Brain pericyte (primary cell): ENCODE measurements at places on chromosomes 3 and 15.

- DNase-seq: no peak
Observed at GRCh38 chr3:82376883-82377282, 615.4 kb upstream of the GBE1 start.

- DNase-seq: no peak
Observed at GRCh38 chr15:78280319-78281072, 16.1 kb downstream of the DNAJA4 start.

- no peak for DNase-seq
Observed at GRCh38 chr3:21942328-21942727, 191.3 kb upstream of the ZNF385D start.

GRCh38 chr15:51093839-51094605, 684 bp downstream of the TNFAIP8L3 start:
- no peak for DNase-seq

DNA sequence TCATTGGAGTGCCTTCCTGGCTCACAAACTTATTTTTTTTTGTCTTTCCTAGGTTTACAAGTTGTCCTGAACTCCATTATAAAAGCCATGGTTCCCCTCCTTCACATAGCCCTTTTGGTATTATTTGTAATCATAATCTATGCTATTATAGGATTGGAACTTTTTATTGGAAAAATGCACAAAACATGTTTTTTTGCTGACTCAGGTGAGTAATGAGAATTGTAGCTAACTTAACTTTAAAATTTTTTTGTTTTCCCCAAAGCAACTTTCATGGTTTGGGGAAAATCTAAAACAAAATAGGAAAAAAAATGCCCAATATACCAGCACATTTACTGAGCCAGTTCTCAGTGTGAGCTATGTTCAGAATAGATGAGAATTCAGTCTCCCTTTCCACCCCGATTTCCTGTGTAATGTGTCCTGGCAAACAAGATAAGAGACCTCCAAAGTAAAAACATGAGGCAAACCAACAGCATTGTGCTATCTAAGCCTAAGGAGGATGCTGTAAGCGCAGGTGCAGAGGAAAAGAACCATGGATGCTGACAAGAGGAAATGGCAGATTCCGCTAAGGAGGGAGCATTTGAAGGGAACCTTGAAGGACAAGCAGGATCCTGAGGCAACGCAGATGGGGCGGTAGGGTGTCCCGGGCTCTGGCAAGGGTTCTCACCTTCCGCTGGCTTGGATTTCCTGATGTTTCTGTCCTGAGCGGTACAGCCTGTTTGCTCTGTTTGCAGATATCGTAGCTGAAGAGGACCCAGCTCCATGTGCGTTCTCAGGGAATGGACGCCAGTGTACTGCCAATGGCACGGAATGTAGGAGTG, 171.4 kb downstream of the CACNA1D start:
- no peak for DNase-seq

- DNase-seq: no peak
Observed at GRCh38 chr3:122930063-122930997, 97.2 kb downstream of the SEMA5B start.

GRCh38 chr15:80970018-80970657, 19.5 kb downstream of the MESD start:
- no peak for DNase-seq

DNA sequence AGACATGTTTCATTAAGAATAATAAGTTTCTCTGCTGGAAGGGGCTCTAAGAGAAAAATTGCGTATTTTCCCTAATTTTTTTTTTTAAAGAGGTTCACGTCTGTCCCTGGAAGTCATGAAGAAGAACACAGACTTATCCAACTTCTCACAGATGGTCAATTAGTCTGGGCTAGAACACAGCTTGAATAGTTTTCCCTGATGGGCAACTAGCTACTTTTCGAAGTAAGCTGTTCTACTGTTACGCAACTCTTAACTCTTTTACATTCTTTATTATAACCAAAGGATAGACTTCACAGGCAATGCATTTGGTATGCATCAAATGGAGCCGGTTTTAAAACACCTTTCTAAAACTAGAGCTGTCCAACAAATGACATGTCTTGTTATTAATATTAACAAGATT, 144.2 kb upstream of the TNIK start:
- DNase-seq: no peak

DNA sequence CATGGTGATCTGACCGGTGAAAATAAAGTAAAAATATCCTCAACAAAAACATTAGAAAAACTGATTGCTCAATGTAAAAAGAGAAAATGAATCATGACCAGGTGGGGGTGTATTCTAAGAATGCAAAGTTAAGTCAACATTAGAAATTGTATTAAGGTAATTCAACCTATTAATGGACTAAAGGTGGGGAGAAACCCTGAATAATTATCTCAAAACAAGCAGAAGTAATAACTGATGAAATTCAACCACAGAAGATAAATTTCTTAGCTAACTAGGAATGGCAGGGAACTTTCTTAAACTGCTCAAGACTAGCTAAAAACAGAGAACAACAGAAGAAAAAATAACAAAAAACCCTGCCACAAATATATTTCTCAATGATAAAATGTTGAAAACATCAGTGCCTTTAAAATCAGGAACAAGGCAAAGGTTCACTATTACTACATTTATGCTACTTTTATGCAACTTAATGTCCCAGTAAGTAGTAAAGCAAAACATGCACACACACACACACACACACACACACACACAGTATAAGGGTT, 204.4 kb upstream of the THBS1 start:
- no peak for DNase-seq

GRCh38 chr3:141646760-141647561, 91.1 kb upstream of the RNF7 start:
- no peak for DNase-seq

DNA sequence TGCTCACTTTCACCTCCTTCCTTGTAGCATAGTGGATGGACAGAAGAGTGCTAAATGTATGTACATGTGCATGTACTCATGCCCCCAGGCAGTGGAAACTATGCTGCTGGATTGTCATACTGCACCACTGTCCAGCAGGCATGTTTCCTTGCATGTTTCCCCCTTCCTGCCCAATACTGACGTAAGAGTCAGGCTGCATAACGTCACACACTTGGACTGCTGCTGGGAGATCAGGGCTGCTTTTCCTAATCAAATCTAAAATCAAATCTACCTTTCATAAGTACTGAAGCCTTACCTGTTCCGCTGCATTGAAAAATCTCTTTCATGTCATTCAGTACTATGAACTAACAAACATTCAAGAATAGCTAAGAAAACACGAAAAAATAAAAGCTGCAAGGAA, 67.9 kb upstream of the ROBO1 start:
- no peak for DNase-seq

GRCh38 chr3:23548706-23549105, 257.0 kb upstream of the UBE2E1 start:
- DNase-seq: no peak

GRCh38 chr3:169362301-169362700, 301.2 kb downstream of the MECOM start:
- no peak for DNase-seq

DNA sequence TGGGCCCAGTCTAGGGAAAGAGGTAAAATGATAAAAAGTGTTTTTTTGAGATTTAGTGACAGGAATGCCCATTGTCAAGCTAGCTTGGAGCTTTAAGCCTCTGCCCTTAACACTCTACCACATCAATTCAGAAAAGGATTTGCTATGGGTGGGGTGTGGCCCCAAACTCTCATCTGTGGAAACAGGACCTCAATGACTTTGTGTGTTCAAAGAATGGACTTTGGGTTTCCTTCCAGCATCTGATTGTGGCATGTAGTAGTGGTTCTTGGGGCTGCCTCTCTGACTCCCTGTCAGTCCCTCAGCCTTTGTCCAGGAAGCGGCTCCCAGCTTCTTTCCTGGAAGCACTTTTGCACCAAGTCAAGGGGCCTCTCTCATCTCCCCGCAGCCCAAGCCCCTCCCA, 56.1 kb downstream of the CCNL1 start:
- DNase-seq: no peak

GRCh38 chr15:85073556-85074194, 92.0 kb downstream of the PDE8A start:
- DNase-seq: no peak

DNA sequence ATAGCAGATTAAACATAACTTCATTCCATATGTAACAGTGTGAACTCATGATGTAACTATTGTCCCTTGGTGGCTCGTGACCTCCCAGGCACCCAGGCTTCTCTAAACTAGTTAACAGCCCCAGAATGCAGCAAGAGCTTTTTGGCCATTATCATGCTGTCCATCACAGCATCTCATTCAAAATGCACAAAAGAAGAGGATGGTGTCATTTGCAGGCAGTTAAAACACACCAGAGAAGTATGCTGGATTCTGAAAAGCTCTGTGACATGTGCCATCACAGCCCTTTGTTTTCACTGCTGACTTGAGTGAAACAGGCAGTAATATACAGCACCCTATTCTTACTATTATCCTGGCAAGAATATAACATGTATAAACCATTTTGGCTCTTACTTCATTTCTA, 117.6 kb upstream of the CHMP2B start:
- no peak for DNase-seq

DNA sequence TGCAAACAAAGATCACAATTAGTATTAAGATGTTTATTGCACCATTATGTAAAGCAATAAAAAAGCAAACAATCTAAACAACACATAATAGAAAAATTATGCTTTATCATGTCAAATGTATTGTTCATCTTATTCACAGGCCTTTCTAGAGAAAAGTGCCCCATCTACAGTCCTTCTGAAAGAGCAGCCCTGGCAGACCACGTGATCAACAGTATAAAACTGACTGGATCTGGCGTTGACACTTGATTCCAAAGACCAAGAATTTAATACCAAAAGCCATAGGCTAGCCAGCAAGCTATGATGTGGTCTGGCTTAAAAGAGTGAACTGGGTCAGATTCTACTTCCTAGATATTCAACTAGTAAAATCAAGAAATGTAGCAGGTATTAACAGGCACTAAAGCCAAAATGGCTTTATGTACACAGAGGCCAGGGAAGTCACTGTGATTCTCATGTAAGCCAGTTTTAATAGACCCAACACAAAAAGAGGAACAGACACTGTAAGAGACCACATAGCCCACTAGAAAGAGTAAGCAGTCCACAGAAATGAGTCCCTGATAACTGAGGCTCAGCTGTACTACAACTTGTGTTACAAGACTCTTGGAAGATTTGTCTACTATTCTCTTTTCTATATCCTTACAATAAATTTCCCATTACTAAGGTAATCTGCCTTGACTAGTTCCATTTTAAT, 32.5 kb downstream of the DMXL2 start:
- DNase-seq: no peak

DNA sequence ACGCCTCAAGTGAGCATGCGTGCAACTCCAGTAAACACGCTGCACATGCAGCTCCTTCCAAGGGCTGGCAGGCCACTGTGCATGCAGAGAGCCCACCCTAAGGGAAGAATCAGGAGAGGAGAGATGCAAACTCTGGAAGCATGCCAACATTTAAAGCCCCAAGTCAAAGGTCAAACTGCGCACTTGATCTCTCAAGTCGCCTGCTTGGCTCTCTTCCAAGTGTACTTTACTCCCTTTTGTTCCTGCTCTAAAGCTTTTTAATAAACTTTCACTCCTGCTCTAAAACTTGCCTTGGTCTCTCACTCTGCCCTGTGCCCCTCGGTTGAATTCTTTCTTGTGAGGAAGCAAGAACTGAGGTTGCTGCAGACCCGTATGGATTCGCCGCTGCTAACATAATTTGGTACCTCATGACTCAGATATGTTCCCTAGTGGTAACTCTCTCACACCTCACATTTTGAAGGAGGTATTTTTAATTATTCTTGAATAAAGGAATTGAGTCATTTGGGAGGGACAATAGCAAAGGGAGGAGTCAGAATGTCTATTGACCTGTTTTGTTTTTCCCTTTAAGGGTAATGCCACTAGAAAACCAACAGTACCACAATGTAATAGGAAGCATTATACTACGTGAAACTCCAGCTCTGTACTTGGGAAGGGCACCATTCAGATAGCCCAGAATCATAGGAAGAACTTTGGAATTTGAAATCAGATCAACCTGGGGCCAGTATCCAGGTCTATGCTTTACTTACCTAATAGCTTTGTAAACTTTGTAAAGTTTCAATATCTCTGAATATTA, 19.6 kb upstream of the DGKG start:
- DNase-seq: no peak

- DNase-seq: no peak
Observed at GRCh38 chr3:196620161-196620604, 19.3 kb upstream of the NRROS start.

DNA sequence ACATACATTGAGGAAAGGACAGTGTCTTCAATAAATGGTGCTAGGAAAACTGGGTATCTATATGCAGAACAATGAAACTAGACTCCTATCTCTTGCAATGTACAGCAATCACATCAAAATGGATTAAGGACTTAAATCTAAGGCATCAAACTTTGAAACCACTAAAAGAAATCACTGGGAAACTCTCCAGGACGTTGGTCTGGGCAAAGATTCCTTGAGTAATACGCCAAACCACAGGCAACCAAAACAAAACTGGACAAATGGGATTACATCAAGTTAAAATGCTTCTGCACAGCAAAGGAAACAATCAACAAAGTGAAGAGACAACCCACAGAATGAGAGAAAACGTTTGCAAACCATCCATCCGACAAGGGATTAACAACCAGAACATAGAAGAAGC, 14.5 kb downstream of the LAMP3 start:
- DNase-seq: no peak

GRCh38 chr3:177468816-177469215, 271.5 kb upstream of the TBL1XR1 start:
- DNase-seq: no peak

GRCh38 chr3:113269661-113270060, 58.3 kb downstream of the BOC start:
- DNase-seq: no peak

- no peak for DNase-seq
Observed at GRCh38 chr3:189630767-189631372, 319 bp upstream of the TP63 start.

DNA sequence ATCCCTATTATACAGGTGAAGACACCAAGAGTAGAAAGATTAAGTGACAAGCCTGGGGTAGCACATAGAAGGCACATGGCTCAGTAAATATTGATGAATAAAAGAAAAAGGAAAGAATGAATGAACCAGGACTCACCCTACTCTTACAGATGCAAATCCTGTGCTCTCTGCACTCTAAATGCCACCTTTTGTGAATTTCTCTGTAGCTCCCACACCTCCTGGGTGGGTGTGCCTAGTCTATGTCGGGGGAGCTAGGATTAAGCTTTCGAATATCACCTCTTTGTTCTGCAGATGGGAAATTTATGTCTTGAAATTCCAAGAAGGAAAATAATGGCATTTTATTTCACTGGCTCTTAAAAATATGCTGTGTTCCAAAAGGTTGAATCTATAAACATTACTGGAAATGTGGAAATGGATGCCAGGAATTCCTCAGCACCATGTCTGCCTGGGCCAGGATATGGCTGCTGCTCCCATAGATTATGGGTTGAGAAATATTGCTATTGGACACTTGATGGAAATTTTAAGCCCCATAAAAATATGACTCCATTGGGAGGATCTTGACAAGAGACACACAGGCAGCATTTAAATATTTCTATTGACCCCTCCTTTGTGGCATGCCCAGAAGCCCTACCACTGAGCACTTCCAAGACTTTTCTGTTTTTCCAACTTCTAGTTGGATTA, 43.3 kb downstream of the CCNB2 start:
- no peak for DNase-seq

- DNase-seq: no peak
Observed at GRCh38 chr15:68052431-68052830, 1.7 kb upstream of the PIAS1 start.
